ENCODE measurements at places on chromosomes 16 and 17.

DNA sequence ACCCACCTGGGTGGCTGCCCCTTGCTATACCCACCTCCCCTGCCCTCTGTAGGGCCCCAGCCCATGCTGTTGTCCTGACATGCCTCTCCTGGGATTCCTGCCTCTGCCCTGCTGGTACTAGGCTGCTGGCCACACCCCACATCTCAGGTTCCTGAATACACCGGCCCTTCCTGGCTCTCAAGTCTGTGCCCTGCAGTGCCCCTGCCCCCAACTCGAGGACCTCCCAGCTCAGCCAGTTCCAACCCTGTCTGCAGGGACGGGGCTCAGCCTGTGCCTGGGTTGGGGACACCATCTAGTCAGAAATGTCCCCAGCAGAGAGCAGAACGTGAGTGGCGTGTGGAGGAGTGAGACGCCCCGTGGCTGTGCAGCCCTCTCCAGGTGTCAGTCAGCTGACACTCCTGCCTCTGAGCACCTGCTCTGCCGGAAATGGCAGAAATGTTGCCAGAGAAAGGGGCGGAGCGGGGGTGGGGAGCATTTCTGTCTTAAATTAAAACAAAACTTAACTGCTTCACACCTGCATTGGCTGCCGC is 28.7 kb downstream of the ACSF3 start:
- DNase-seq = peak; percentile 63
- peak overlapping the region; percentile 44 for H3K27ac ChIP-seq
- peaks cover 54% of the 10 kb centered on the region for H3K4me1 ChIP-seq
- peaks cover 51% of the 10 kb centered on the region for H3K36me3 ChIP-seq

GRCh38 chr16:49410226-49410625 is 36.6 kb downstream of the C16orf78 start:
- no peak for DNase-seq
- no peaks in the 10 kb centered on the region for H3K27me3 ChIP-seq
- no peak overlapping the region for H3K4me3 ChIP-seq
- no peaks in the 10 kb centered on the region for H3K36me3 ChIP-seq
- peaks cover 6% of the 10 kb centered on the region for H3K4me1 ChIP-seq

GRCh38 chr16:8627456-8627855 is 6.0 kb downstream of the METTL22 start:
- H3K4me3 ChIP-seq = no peak overlapping the region
- no peaks in the 10 kb centered on the region for H3K27me3 ChIP-seq
- DNase-seq = no peak
- H3K36me3 ChIP-seq = peaks cover 68% of the 10 kb centered on the region
- peaks cover 10% of the 10 kb centered on the region for H3K4me1 ChIP-seq

GRCh38 chr16:57727610-57728009 is 8.0 kb upstream of the KATNB1 start:
- no peaks in the 10 kb centered on the region for H3K4me1 ChIP-seq
- H3K27me3 ChIP-seq = no peaks in the 10 kb centered on the region
- H3K27ac ChIP-seq = no peak overlapping the region

DNA sequence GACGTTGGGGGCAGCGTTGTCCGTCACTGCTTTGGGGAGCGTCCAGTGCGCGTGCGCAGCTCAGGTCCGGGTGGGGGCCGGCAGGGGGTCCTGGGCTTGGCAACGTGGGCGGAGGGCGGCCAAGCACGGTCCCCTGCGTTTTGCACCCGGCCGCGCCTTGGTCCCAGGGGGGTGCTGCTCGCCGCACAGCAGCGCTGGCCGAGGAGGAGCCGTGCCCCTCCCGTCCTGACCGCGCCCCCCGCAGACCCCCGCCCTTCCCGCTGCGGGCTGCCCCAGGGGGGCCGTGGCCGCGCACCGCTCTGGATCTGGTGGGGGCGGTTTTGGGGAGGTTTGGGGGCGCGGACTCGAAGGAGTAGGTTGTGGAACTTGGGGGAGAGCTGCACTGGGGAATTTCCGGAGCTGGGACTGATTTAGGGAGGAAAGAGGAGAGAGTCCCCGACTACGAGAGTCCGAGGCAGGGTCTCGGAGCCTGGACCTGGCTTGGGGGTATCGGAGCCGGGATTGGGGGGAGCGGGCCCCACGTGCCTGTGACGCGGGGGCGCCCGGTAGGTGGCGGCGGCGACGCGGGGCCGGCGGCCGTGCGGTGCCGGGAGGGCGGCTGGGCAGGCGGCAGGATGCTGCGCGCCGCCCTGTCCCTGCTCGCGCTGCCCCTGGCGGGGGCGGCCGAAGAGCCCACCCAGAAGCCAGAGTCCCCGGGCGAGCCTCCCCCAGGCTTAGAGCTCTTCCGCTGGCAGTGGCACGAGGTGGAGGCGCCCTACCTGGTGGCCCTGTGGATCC is at the start of gene SLC9A5:
Gene SLC9A5 (plus strand): TSS at position 579 of the 777 bp plus-strand sequence. CDS start 36 bp downstream, at position 615.
- peak within 1 kb of the TSS; percentile 87 for H3K4me3 ChIP-seq
- peak; percentile 16 for DNase-seq
- H3K27me3 ChIP-seq = no peaks in the 10 kb centered on the region
- no peaks in the 10 kb centered on the region for H3K36me3 ChIP-seq
- H3K27ac ChIP-seq = no peak within 1 kb of the TSS
- H3K4me1 ChIP-seq = peaks cover 61% of the 10 kb centered on the region

DNA sequence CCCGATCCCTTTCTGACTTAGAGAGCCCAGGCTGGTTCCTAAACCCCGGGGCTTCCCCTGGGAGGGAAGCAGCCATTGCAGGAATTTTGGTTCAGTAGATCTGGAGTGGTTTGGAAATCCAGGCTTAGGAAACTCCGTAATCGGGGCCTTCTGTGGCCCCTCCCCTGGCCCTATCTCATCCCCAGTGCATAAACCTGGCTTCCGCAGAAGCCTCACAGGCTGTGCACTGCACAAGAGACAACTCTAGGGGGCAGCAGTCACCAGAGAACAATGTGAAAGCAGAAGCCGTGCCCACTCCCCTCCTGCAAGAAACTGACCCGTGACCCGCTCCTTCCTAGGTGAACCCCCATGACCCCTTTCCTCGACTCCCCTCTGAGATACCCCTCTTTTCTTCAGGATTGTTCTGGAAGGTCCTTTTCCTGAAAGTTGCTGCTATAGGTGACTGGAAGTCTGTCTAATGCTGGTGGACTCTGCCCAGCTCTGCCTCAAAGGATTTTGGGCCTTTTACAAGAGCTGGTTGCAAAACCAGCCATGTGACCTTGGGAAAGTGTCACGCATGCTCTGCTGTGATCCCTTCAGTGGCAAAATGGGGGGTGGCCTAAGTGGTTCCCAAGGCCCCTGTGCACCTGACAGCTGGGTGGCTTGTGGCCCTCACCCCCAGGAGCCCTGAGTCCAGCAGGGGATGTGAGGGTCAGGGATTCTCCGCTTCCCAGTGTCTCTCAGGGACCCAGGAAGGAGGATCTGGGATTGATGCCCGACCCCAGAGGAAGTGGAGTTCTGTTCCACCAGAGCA is 14.4 kb downstream of the GUCY2D start:
- DNase-seq = peak; percentile 66
- peaks cover 4% of the 10 kb centered on the region for H3K27me3 ChIP-seq
- H3K4me1 ChIP-seq = peaks cover 16% of the 10 kb centered on the region

- H3K4me1 ChIP-seq = peaks cover 80% of the 10 kb centered on the region
- peak overlapping the region; percentile 90 for H3K4me3 ChIP-seq
- H3K36me3 ChIP-seq = peaks cover 26% of the 10 kb centered on the region
Measured at GRCh38 chr17:63702721-63703015, 2.7 kb upstream of the LIMD2 start.

GRCh38 chr16:74667255-74667700 is 601 bp upstream of the RFWD3 start:
- DNase-seq = peak; percentile 38
- peak overlapping the region; percentile 93 for H3K4me3 ChIP-seq
- peaks cover 36% of the 10 kb centered on the region for H3K36me3 ChIP-seq
- no peak overlapping the region for H3K27ac ChIP-seq
- H3K4me1 ChIP-seq = peaks cover 38% of the 10 kb centered on the region

GRCh38 chr17:6439951-6440350 is 4.3 kb upstream of the PIMREG start:
- peaks cover 21% of the 10 kb centered on the region for H3K4me1 ChIP-seq
- H3K36me3 ChIP-seq = no peaks in the 10 kb centered on the region
- H3K27ac ChIP-seq = no peak overlapping the region
- peaks cover 11% of the 10 kb centered on the region for H3K27me3 ChIP-seq
- DNase-seq = no peak
- no peak overlapping the region for H3K4me3 ChIP-seq

DNA sequence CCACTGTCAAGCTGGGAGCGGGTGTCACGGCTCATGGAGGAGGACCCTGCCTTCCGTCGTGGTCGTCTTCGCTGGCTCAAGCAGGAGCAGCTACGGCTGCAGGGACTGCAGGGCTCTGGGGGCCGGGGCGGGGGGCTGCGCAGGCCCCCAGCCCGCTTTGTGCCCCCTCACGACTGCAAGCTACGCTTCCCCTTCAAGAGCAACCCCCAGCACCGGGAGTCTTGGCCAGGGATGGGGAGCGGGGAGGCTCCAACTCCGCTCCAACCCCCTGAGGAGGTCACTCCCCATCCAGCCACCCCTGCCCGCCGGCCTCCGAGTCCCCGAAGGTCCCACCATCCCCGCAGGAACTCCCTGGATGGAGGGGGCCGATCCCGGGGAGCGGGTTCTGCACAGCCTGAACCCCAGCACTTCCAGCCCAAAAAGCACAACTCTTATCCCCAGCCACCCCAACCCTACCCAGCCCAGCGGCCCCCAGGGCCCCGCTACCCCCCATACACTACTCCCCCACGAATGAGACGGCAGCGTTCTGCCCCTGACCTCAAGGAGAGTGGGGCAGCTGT is 11.6 kb downstream of the SLC52A1 start:
- no peaks in the 10 kb centered on the region for H3K4me1 ChIP-seq
- no peak overlapping the region for H3K4me3 ChIP-seq
- peaks cover 20% of the 10 kb centered on the region for H3K36me3 ChIP-seq
- no peaks in the 10 kb centered on the region for H3K27me3 ChIP-seq
- DNase-seq = no peak
- no peak overlapping the region for H3K27ac ChIP-seq

DNA sequence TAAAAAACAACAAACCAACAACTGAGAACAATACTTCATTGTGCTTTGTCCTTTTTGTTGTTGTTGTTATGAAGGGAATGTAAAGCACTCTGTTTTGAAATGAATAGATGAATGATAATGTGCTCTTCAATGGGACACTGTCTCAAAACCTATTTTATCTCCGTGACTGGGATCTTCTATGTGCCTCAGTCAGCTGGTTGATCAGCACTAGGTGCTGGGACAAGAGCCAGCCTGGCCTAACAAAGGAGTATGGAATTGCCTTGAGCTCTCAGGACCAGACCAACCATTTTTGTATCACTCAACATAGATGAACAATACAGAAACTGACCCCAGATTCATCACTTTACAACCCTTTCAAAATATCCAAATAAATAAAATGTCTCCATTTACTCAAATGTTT is 440.2 kb downstream of the KCNJ2 start:
- H3K4me1 ChIP-seq = no peaks in the 10 kb centered on the region
- no peak overlapping the region for H3K27ac ChIP-seq
- DNase-seq = no peak
- no peaks in the 10 kb centered on the region for H3K27me3 ChIP-seq

- no peaks in the 10 kb centered on the region for H3K27me3 ChIP-seq
- no peak overlapping the region for H3K4me3 ChIP-seq
Measured at GRCh38 chr17:52170963-52171572, 12.6 kb upstream of the CA10 start.

- peaks cover 6% of the 10 kb centered on the region for H3K4me1 ChIP-seq
- H3K27me3 ChIP-seq = peaks cover 3% of the 10 kb centered on the region
Measured at GRCh38 chr16:86961171-86961601, 356.0 kb downstream of the C16orf95 start.

DNA sequence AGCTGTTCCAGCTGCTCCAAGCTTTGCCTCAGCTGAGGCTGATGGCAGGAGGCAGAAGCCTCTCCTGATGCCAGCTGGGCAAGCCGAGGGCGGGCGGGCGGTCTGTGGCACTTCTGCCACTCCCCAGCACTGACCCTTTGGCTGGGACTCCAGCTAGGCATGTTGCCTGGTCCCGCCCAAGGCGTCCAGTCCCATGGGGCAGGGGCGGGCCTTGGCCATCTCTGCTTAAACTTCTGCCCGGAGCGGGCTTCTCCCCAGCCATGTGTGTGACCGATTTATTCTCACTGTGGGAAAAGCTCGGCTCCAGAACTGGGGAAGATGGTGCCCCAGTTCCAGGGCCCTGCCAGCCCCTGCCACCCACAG is 349.1 kb downstream of the SEC14L1 start:
- H3K27me3 ChIP-seq = no peaks in the 10 kb centered on the region
- H3K36me3 ChIP-seq = peaks cover 92% of the 10 kb centered on the region
- H3K27ac ChIP-seq = no peak overlapping the region
- DNase-seq = no peak

DNA sequence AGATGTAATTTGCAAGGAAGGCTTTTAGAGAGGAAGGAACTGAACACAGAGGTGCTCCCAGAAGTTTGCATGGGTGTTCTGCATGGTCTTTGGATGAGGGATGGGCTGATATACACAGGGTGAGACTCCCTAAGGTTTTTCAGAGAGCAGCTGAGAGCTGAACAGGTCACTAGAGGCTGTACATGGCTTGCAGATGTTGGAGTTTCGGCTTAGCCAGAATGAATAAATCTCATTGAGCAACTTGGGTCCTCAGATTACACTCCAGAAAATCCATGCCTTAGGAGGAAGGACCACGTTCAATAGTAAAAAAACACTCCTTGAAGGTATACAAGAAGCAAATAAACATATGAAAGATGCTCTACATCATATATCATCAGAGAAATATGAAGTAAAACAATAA is 7.5 kb upstream of the ITGB3 start:
- peaks cover 9% of the 10 kb centered on the region for H3K27me3 ChIP-seq
- H3K27ac ChIP-seq = no peak overlapping the region
- no peak overlapping the region for H3K4me3 ChIP-seq
- no peak for DNase-seq
- no peaks in the 10 kb centered on the region for H3K36me3 ChIP-seq

DNA sequence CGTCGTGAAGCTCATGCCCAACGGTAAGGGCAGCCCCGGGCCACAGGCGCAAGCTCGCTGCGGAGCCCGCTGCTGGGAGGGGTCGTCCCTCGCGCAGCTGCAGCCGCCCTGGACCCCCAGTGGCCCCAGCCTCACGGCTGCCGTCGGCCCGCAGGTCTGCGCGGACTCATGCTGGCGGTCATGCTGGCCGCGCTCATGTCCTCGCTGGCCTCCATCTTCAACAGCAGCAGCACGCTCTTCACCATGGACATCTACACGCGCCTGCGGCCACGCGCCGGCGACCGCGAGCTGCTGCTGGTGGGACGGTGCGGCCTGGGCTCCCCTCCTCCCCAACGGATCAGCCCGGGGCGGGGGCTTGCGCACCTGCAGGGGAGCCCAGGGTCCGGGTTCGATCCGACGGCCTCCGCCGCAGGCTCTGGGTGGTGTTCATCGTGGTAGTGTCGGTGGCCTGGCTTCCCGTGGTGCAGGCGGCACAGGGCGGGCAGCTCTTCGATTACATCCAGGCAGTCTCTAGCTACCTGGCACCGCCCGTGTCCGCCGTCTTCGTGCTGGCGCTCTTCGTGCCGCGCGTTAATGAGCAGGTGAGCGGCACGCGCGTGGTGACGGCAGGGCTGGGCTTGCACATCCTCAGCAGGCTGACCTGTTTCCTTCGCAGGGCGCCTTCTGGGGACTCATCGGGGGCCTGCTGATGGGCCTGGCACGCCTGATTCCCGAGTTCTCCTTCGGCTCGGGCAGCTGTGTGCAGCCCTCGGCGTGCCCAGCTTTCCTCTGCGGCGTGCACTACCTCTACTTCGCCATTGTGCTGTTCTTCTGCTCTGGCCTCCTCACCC is 5.8 kb downstream of the SLC5A2 start:
- peak overlapping the region; percentile 40 for H3K27ac ChIP-seq
- H3K27me3 ChIP-seq = no peaks in the 10 kb centered on the region
- peaks cover 13% of the 10 kb centered on the region for H3K36me3 ChIP-seq
- peak overlapping the region; percentile 89 for H3K4me3 ChIP-seq

GRCh38 chr17:17900615-17901520 is 64.1 kb upstream of the SREBF1 start:
- H3K27me3 ChIP-seq = no peaks in the 10 kb centered on the region
- no peak for DNase-seq
- H3K36me3 ChIP-seq = peaks cover 44% of the 10 kb centered on the region
- no peak overlapping the region for H3K27ac ChIP-seq
- no peak overlapping the region for H3K4me3 ChIP-seq

All from CD4-positive, alpha-beta T cell (primary cell).